Activated CD4-positive, alpha-beta memory T cell treated with anti-CD3 and anti-CD28 coated beads, Interleukin-2, amount 10 ng/mL, durations not matched to agents 7 days and 5 days (primary cell): ENCODE measurements at places on chromosomes 5 and 9.
A peak's percentile ranks its signal among the peaks of the same experiment; 100 is the strongest.

DNA sequence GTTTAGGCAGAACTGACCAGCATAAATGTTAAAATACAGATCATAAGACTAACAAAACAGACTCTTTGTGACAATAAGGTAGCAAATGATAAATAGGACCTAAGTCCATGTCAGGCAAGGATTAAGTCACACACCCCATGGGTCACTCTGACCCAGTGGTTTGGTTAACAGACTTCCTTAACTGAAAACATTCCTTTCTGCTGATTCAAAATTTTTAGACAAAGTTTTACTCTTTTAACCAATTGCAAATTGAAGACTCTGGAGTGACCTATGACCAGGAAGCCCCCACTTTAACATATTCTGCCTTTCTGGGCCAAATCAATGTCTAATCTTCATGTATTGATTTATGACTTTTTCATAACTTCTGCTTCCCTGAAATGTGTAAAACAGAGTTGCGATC is 4.9 kb upstream of the NXNL2 start:
- H3K36me3 ChIP-seq = no peaks in the 10 kb centered on the region
- H3K27me3 ChIP-seq = peaks cover 31% of the 10 kb centered on the region
- H3K27ac ChIP-seq = no peak overlapping the region
- H3K4me1 ChIP-seq = peaks cover 10% of the 10 kb centered on the region
- no peak for DNase-seq

- no peaks in the 10 kb centered on the region for H3K27me3 ChIP-seq
- peak overlapping the region; percentile 94 for H3K27ac ChIP-seq
- H3K4me1 ChIP-seq = peaks cover 67% of the 10 kb centered on the region
Measured at GRCh38 chr9:33166231-33167083, 679 bp downstream of the B4GALT1 start.

DNA sequence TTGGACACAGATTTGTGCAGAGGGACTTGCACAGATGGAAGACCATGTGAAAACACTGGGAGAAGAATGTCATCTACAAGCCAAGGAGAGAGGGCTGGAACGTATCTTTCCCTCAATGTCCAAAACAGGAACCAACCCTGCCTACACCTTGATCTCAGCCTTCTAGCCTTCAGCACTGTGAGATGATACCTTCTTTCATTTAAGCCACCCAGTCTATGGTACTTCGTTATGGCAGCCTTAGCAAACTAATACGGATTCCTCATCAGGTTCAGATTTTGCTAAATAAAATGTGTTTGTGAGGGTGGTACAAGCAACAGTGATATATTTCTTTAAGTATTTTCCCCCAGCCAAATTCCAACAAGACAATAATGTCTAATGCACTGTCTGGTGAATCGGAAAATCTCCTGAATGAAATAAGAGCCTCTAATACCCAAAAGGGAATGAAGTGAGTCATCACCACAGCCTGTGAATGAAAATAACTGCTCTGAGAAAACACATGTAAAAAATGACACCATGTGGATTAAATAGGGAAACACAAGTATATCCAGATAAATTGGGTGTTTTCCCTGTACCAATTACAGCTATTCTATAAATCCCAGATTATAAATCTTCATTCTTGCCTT is 182.8 kb upstream of the TARS1 start:
- H3K27ac ChIP-seq = no peak overlapping the region
- H3K27me3 ChIP-seq = no peaks in the 10 kb centered on the region
- H3K36me3 ChIP-seq = no peaks in the 10 kb centered on the region

GRCh38 chr9:13817754-13818278 is 496.1 kb downstream of the NFIB start:
- H3K36me3 ChIP-seq = no peaks in the 10 kb centered on the region
- H3K27me3 ChIP-seq = no peaks in the 10 kb centered on the region
- H3K4me3 ChIP-seq = no peak overlapping the region
- no peak for DNase-seq
- H3K4me1 ChIP-seq = no peaks in the 10 kb centered on the region

DNA sequence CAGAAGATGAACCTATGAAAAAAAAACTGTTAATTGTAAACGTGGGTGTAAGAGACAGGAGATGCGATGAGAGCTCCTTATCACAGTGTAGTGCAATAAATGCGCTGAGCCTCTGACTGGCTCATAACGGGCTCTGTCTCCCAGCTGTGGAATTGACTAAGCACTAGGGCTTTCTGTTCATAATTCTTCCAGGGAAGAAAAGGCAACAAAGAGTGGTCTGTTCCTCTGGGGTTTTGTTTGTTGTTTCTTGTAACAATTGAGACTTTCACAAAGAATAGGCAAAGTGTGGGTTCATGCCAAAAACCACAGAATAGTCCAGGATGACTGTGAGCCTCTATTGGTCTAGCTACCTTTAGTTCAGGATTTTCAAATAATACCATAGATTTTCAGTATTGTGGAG is 39.4 kb downstream of the UBE2QL1 start:
- H3K36me3 ChIP-seq = no peaks in the 10 kb centered on the region
- peaks cover 45% of the 10 kb centered on the region for H3K4me1 ChIP-seq
- H3K27ac ChIP-seq = no peak overlapping the region
- no peak for DNase-seq
- H3K27me3 ChIP-seq = peaks cover 35% of the 10 kb centered on the region
- H3K4me3 ChIP-seq = no peak overlapping the region

GRCh38 chr5:129163810-129164378 is 69.3 kb downstream of the ISOC1 start:
- no peak for DNase-seq
- H3K4me3 ChIP-seq = no peak overlapping the region
- H3K27me3 ChIP-seq = no peaks in the 10 kb centered on the region

- H3K27ac ChIP-seq = no peak overlapping the region
- H3K4me1 ChIP-seq = no peaks in the 10 kb centered on the region
Measured at GRCh38 chr9:113922160-113922559, 46.1 kb downstream of the ZNF618 start.

DNA sequence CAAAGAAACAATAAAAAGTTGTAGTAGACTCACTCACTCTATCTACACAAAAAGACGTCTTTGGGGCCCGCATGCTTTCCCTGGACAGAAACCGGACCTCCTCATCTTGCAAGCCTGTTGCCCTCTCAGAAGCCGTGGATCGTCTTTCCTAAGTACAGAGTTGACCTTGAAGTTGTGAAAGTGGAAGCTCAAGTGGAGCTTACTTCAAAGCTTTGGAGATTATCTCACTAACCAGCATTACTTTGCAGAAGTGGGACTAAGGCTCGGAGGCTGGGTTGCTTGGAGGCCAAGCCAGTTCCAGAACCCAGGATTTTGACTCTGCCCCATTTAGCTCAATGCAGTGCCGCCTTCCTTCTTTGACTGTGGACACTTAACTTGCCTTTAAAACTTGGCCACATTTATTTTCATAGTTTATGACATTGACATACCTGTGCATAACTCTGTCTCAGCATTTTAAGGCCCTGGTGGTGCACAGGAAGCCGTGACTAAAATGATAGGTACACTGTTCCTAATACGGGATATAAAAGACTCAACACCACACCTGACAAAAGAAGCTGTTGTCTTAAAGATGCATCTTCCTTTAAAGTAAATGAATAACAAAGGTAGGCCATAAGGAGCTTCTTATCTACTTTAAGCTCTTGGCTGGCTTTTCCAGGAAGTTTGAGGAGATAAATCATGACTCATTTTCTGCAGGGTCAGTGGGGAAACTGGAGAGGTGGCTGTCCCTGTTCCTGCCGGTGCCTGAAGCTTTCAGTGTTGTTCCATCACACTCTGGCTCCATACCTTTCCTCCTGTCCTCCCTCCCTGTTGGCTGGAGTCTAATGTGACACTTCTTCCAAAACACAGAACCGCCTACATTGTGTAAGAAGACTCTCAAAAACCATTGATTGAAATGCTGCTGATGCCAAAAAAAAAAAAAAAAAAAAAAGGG is 10.7 kb downstream of the SLC25A25 start:
- peaks cover 43% of the 10 kb centered on the region for H3K36me3 ChIP-seq
- peaks cover 51% of the 10 kb centered on the region for H3K4me1 ChIP-seq
- H3K4me3 ChIP-seq = peak overlapping the region; percentile 16
- H3K27ac ChIP-seq = peak overlapping the region; percentile 74
- no peaks in the 10 kb centered on the region for H3K27me3 ChIP-seq
- no peak for DNase-seq

GRCh38 chr9:95043826-95044225 is 273.7 kb downstream of the FANCC start:
- no peak overlapping the region for H3K27ac ChIP-seq
- DNase-seq = no peak
- H3K36me3 ChIP-seq = no peaks in the 10 kb centered on the region
- H3K27me3 ChIP-seq = peaks cover 14% of the 10 kb centered on the region
- no peak overlapping the region for H3K4me3 ChIP-seq

- peak; percentile 85 for DNase-seq
- H3K36me3 ChIP-seq = peaks cover 9% of the 10 kb centered on the region
- H3K27me3 ChIP-seq = peaks cover 11% of the 10 kb centered on the region
- H3K4me3 ChIP-seq = peak overlapping the region; percentile 62
Measured at GRCh38 chr9:135468854-135469521, 10.6 kb upstream of the PPP1R26 start.

GRCh38 chr9:112533660-112534059 is 47.0 kb downstream of the KIAA1958 start:
- H3K4me1 ChIP-seq = no peaks in the 10 kb centered on the region
- no peaks in the 10 kb centered on the region for H3K27me3 ChIP-seq
- no peak overlapping the region for H3K27ac ChIP-seq
- no peak overlapping the region for H3K4me3 ChIP-seq
- no peak for DNase-seq

GRCh38 chr5:746258-746761 is 38.2 kb downstream of the ZDHHC11B start:
- H3K4me3 ChIP-seq = no peak overlapping the region
- H3K27ac ChIP-seq = no peak overlapping the region
- no peaks in the 10 kb centered on the region for H3K36me3 ChIP-seq

- DNase-seq = no peak
- no peak overlapping the region for H3K27ac ChIP-seq
- H3K27me3 ChIP-seq = no peaks in the 10 kb centered on the region
Measured at GRCh38 chr9:133420392-133420827, 1.8 kb upstream of the ADAMTS13 start.

GRCh38 chr5:176803943-176804498 is 6.3 kb upstream of the UNC5A start:
- H3K4me3 ChIP-seq = no peak overlapping the region
- DNase-seq = peak; percentile 29
- no peak overlapping the region for H3K27ac ChIP-seq
- peaks cover under 1% of the 10 kb centered on the region for H3K4me1 ChIP-seq

DNA sequence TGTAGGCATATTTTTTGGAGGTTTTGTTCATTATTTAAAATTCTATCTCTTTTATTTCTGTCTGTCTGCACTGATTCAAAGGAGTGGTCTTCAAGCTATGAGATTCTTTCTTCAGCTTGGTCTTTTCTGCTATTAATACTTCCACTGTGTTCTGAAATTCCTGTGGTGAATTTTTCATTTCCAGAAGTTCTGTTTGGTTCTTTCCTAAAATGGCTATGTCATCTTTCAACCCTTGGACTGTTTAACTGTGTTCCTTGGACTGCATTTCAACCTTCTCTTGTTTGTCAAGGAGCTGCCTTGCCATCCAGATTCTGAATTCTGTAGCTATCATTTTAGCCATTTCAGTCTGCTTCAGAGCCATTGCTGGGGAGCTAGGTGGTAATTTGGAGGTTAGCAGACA is 76.3 kb downstream of the CERT1 start:
- no peaks in the 10 kb centered on the region for H3K27me3 ChIP-seq
- H3K4me3 ChIP-seq = no peak overlapping the region
- no peak overlapping the region for H3K27ac ChIP-seq

- no peaks in the 10 kb centered on the region for H3K4me1 ChIP-seq
- no peak overlapping the region for H3K4me3 ChIP-seq
- H3K27me3 ChIP-seq = no peaks in the 10 kb centered on the region
- H3K36me3 ChIP-seq = no peaks in the 10 kb centered on the region
Measured at GRCh38 chr5:67896311-67896929, 319.1 kb upstream of the PIK3R1 start.

- no peak overlapping the region for H3K27ac ChIP-seq
- DNase-seq = no peak
- no peaks in the 10 kb centered on the region for H3K27me3 ChIP-seq
- H3K4me1 ChIP-seq = peaks cover 38% of the 10 kb centered on the region
Measured at GRCh38 chr5:50717651-50718050, 51.2 kb downstream of the PARP8 start.

DNA sequence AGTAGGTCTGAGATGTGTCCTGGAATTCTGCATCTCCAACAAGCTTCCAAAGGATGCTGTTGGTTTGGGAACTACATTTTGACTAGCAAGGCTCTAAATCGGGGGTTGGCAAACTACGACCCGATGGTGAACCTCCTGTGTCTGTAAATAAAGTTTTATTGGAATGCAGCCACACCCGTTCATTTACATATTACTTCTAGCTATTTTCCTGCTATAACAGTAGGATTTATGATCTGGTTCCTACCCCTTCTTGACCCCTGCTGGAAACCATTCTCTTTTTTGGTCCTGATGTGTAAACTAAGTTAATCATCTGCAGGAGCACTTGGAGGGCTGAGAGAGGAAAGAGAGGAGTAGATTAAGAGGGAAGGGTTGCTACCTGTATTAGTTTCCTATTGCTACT is 454.5 kb downstream of the RASEF start:
- no peaks in the 10 kb centered on the region for H3K4me1 ChIP-seq
- H3K36me3 ChIP-seq = no peaks in the 10 kb centered on the region
- no peak overlapping the region for H3K27ac ChIP-seq
- no peak for DNase-seq

DNA sequence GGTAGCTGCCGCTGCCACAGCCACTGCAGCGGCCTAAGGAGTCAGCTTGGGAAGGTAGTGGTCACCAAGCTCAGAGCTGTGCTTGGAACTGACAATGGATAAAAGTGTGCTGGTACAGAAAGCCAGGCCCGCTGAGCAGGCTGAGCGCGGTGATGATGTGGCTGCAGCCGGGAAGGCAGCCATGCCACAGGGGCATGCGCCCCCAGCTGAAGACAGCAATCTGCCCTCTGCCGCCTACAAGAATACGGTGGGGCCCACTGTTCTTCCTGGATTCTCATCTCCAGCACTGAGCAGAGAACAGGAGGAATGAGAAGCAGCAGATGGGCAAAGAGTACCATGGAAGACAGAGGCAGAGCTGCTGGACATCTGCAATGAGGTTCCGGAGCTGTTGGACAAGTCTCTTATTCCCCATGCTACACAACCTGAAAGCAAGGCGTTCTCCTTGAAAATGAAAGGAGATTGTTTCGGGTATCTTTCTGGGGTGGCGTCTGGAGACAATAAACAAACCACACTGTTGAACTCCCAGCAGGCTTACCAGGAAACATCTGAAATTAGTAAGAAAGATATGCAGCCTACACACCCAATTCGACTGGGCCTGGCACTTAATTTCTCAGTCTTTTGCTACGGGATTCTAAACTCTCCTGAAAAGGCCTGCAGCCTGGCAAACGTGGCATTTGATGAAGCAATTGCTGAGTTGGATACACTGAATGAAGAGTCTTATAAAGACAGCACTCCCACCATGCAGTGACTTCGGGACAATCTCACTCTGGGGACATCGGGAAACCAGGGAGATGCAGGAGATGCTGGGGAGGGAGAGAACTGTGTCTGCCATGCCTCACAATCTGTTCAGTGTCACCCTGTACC is 22.8 kb upstream of the ANKRD18A start:
- H3K27me3 ChIP-seq = no peaks in the 10 kb centered on the region
- no peak for DNase-seq
- H3K4me1 ChIP-seq = no peaks in the 10 kb centered on the region
- H3K27ac ChIP-seq = no peak overlapping the region
